Activated CD4-positive, alpha-beta memory T cell treated with anti-CD3 and anti-CD28 coated beads, Interleukin-2, amount 10 ng/mL, durations not matched to agents 7 days and 5 days (primary cell): ENCODE measurements at places on chromosomes 6 and 20. TPM values are rescaled to one million over a fixed set of nuclear protein-coding genes. Genes with fewer than 3 reads are reported as not detected.

DNA sequence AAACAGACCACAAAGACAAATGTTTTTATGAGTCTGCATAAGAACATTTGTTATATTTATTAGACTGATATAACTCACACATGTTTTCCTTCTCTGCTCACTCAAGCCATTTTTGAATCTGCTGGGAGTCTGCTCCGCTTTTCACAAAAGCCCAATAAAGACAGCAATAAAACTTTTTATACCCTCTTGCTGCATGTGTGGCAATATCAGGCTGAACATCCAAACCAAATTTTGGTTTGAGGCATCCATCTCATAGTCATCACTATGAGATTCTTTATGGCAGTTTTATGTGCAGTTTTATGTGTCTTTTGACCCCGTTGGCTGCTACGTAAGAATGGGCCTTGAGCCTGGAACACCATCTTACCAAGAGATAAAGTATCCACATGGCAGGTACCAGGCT lies 1276.8 kb upstream of the ADGRB3 start:
- no peak for DNase-seq

- no peak for DNase-seq
Observed at GRCh38 chr6:167094436-167094819, 28.5 kb upstream of the CCR6 start.

DNA sequence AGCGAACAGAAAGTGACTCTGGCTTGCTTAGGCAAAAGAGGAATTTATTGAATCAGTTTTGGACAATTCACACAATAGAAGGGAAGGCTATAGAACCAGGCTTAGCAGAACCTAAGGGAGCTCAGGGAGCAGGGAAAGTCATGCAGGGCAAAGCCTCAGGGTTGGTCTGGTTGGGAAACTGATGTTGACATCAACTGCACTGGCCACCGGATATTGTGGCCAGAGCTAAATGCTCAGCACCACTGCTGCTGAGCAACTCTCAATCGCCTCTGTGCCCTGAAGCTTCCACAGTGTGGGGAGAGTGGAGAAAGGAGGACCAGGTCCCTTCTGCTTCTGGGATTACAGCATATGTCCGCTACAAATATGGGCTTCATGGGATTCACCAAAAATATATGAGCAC lies 93.3 kb upstream of the GCM1 start:
- no peak for DNase-seq

TIAM2 gene
- total RNA-seq = 6.1 TPM

OOEP gene
- 0.33 TPM for total RNA-seq

TMEM74B gene
- total RNA-seq = 0.83 TPM

DNA sequence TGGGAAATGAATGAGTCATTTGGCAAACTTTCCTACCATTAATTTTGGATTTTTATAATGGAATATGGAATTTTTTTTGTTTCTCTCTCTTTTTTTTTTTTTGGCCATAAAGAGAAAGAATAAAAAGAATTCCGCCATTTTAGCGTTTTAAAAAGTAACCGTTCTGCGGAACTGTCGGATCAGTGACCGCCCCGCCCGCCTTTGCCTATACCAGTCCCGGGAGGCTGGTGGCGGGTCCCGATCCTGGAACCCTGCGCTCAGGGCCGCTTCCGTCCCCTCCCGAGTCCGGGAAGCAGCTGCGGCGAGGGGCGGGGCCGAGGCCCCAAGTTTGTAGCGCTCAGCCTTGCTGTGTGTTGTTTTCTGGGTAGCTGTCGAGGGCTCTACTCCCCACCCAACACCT lies 609 bp downstream of the L3MBTL1 start:
- no peak for DNase-seq

FAM83D gene
- total RNA-seq = 18.9 TPM
